ENCODE measurements at places on chromosomes 7 and 10.
A peak's percentile ranks its signal among the peaks of the same experiment; 100 is the strongest.

DNA sequence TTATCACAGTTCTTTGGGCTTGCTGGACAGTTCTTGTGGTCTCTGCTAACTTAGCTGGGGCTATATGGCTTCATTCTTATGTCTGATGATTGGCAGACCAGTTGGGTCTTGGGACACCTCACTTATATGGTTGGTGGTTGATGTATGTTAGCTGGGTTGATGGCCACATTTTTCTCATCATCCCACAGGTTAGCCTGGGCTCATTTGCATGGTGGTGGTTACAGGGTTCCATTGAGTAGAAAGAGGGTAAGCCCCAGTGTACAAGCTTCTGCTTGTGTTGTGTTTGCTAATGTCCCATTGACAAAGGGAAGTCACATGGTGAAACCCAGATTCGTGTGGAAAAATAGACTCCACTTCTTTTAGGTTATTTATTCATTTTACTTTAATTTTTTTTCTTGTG lies 40.6 kb downstream of the TMEM60 start:
- DNase-seq = no peak

- no peak for DNase-seq
These were observed 122.3 kb downstream of the SVIL start for GRCh38 chr10:29512425-29512974.

- DNase-seq = no peak
These were observed 126.9 kb downstream of the SDK1 start for GRCh38 chr7:3427957-3428356.

DNA sequence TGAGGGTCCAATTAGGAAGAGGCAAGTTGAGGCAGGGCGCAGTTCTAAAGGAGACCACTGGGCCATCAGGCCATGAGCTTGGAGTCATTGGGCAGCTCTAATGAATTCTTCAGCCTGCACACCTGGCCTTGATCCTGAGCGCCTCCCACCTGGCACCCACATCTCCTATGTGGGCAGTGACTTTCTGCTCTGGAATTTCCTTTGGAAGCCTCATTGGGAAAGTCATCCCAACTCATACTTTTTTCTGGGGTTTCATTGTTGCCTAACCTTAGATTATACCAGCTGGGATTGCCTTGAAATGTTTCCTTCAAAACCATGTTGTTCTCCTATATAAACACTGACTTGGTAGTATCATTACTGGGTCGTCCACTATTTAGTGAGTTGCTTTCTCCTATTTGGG lies 54.1 kb downstream of the PLPP4 start:
- DNase-seq = no peak

- DNase-seq = no peak
These were observed 37.9 kb upstream of the FAM13C start for GRCh38 chr10:59400214-59400613.

- DNase-seq = no peak
These were observed 158.5 kb downstream of the PTPRN2 start for GRCh38 chr7:158428837-158429753.

- peak; percentile 79 for DNase-seq
These were observed 55.7 kb downstream of the GSDME start for GRCh38 chr7:24701261-24702235.

DNA sequence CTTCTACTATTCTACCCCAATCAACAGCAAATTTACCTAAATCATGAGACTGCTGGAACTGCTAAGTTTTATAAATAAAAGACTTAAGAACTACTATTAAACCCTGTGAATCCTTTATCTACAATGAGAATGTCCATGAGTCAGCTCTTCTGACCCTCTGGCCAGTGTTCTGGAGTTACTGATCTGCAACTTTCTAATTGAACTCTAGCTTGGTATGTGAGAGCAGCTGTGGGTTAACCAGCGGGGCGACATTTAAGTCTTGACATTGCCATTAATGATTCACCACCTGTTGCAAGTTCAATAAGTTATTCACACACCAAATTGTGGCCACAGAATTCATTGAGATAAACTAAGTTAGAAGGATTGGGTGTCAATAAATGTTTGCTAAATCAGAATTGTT lies 359.8 kb downstream of the PCDH15 start:
- DNase-seq = no peak

DNA sequence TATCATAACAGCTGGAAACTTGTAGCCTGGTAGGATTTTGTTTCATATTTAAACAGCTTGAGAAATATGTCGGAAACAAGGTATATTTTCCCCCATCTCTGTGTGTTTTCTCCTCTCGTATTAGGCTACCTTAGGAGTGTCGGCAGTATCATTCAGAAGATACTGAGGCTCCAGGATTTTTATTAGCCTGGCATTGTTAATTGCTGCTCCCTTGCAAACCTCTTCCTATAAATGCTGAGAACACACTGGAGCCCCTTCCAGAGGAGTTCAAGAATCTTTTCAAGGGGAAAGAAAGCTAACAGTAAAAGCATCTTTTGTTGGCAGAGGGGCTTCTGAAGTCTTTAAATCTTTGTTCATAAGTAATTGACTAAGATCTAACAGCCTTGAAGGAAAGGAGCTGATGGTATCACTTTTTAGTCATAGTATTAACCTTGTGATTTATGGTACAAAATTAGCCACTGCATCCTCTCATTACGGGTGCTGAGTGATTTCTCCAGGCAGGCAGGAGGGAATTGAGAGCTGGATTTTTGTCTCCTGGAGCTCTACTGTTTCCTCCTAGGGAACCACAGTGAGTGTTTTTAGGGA lies 998.7 kb downstream of the LRMDA start:
- no peak for DNase-seq

GRCh38 chr7:140033036-140033435 lies 29.7 kb downstream of the PARP12 start:
- no peak for DNase-seq

DNA sequence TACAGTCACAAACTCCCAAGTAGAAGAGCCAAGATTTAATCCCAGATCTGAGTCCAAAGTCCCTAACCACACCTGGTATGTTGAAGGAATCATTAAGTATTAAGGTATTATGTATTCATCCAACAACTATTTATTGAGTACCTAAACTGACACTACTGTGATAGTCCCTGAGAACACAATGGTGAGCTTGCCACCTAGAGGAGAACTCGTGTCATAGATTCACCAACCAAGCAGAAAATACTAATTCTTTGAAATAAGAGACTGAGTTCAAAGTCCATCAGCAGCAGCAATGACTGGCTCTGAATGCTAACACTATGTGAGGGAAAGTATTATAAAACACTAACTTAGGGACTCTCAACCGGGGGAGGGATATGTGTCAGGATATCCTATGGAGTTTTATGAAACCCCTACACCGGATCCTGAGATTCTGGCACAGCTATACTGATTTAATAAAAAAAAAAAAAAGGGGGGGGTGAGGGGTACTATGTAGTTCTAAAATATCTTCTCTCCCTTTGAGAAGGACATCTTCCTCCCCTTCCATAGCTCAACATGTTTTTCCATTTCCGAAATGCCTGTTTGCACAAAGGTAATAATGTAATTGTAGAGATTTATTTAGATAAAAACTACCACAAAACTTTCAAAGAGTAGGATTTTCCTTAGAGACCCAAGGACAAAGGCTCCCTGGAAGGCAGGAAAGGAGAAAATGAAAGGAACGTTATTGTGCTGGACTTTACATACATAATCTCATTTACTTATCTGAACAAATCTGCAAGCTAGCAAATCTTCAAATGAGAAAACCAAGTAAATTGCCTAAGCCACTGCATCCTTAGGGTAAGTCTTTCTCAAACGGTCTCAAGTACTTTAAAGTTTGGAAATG lies 1.6 kb downstream of the NCOA4 start:
- DNase-seq = peak; percentile 24

- DNase-seq = no peak
These were observed 23.8 kb downstream of the LDB3 start for GRCh38 chr10:86692023-86692514.

GRCh38 chr7:16698200-16698905 lies 52.4 kb downstream of the BZW2 start:
- no peak for DNase-seq

- DNase-seq = no peak
These were observed 91.8 kb upstream of the CCNY start for GRCh38 chr10:35244549-35244948.

GRCh38 chr10:24858288-24859270 lies 93.8 kb downstream of the PRTFDC1 start:
- no peak for DNase-seq

GRCh38 chr7:159120540-159120919 lies 24.1 kb downstream of the VIPR2 start:
- no peak for DNase-seq

- DNase-seq = no peak
These were observed 890.8 kb upstream of the PHF14 start for GRCh38 chr7:10082896-10083295.

- DNase-seq = no peak
These were observed 26.4 kb downstream of the BBS9 start for GRCh38 chr7:33155811-33156210.

- DNase-seq = no peak
These were observed 10.7 kb upstream of the OGA start for GRCh38 chr10:101828766-101829551.

DNA sequence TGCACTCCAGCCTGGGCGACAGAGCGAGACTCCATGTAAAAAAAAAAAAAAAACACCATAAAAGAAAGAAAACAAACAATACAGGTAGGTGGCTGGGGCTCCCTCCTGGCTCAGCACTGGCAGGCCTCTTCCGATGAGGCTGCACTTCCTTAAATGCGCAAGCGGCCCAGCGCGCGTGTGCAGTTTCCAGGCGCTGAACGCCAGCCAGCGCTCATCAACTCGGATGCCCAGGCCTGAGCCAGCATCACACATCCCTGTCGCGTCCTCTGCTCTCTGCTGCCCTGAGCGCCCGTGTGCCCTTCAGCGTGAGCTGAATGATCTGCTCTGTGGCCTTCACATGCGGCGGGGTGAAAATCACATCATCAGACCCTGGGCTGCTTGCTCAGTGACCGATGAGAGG lies 31.8 kb downstream of the NUDT1 start:
- DNase-seq = no peak

- DNase-seq = peak; percentile 36
These were observed 177.9 kb upstream of the BET1 start for GRCh38 chr7:94182066-94182465.

DNA sequence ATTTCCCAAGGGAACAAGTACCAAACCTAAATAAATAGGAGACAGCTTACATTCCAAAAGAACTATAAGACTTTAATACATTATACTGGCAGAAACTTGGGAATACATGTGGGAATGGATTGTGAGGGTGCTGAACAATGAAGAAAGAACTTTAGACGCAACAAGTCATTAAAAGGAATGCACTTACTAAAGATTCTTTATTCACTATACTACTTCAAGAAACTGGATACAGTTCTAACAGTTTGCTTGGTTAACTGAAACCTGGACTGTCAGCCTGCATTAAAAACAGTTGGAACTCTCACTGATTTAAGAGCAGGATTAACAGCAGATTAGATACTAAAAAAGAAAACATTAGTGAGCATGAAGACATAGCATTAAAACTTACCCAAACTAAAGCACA lies 12.0 kb downstream of the CACUL1 start:
- no peak for DNase-seq

GRCh38 chr7:25638068-25638467 lies 409.8 kb upstream of the NPVF start:
- no peak for DNase-seq

DNA sequence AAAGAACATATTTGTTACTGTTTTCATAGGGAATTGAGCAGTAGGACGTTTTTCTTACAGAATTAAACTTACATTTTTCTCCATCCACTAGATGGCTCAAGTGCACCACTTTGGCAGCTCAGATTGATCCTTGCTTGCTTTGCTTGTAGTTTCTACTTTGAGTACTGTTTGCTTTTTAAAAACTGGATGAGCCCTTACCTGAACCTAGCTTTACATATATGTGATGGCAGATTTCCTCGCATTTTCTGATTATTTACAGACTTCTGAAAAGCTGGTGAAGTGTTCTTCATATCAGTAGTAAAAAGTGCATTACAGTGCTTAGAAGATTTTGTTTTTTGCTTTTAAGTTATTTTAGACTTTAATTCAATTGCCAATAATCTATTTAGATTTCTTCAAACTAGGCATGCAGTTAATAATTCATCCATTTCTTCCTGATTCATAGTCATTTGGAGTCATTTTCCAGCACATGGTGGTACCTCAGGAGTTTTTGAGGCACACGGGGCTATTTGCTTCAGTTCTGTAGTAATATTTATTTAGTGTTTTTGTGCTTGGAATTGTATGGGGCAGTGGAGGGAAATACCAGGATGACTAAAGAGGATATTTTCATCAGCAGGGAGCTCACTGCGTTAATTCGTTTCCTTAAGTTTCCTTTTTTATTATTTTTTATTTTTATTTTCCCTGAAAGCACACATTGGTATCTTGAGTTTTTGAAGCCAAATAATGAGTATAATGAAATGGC lies 57.3 kb downstream of the MAPK8 start:
- DNase-seq = peak; percentile 55

GRCh38 chr7:29401769-29402168 lies 161.9 kb upstream of the PRR15 start:
- no peak for DNase-seq

DNA sequence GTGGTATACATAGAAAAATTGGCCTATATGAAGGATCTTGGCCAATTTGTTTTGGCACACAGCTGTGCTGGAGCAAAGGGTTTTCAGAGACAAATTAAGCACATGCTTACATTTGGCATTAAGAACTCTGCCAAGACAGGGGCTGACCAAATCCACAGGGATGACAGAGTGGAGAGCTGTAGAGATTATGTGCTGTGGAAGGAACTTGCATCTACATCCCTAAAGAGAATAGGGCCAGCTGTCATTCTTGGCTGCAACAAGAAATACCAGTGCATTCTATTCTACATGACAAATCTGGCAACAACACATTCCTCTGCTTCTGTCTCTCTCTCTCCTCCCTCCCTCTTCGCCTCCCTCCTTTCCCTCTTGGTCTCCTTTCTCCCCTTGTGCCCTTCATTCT lies 75.6 kb downstream of the POM121L12 start:
- no peak for DNase-seq
